Suppressor macrophage treated with lipopolysaccharide for 1 hour (primary cell): ENCODE measurements at places on chromosomes 12 and 14.
A peak's percentile ranks its signal among the peaks of the same experiment; 100 is the strongest.

GRCh38 chr12:83128540-83128939 lies 441.8 kb downstream of the TMTC2 start:
- DNase-seq, result no peak

GRCh38 chr12:50637870-50638481 lies 125.9 kb upstream of the ATF1 start:
- peak; percentile 84 for DNase-seq

DNA sequence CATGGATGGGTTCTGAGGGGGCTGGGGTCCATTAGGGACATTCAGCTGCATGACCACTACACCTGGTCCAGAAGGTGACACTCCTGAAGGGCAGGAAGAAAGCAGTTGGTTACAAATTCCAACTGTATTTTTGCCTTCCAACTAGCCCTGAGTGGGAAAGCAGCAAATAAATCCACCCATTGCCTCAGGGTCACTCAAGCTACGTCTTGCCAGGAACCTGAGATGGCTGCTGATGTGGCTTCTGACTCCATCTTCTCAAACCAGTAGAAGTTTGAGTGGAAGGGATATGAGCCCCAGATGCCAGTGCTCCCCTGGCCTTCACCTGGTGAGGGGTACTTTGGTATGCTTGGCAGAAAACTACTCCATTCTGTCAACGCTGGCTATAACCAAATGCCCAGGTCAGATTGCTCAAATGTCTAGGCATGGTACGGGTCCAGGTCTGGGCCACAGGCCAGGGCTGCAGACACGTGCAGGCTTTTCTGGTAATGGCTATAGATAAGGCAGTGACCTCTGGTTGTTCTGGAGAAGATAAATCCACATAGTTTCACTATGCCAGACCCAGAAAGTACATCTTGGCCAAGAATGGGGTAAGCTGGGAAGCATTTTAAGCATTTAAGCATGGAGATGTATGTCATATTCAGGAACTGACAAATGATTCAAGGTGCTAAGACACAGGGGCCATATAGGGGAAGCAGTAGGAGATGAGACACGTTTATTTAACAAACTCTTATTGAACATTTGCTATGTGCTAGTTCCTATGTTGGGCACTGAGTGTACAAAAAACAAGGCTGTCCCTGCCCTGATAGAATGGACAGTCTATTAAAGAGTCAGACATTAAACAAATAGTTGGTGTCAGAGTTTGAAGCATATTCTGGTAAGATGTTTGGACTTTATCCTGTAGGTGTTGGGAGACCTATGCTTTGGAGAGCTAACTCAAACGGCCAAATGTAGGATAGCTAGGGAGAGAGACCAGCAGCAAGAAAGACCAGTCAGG lies 8.3 kb upstream of the STAC3 start:
- no peak for DNase-seq

DNA sequence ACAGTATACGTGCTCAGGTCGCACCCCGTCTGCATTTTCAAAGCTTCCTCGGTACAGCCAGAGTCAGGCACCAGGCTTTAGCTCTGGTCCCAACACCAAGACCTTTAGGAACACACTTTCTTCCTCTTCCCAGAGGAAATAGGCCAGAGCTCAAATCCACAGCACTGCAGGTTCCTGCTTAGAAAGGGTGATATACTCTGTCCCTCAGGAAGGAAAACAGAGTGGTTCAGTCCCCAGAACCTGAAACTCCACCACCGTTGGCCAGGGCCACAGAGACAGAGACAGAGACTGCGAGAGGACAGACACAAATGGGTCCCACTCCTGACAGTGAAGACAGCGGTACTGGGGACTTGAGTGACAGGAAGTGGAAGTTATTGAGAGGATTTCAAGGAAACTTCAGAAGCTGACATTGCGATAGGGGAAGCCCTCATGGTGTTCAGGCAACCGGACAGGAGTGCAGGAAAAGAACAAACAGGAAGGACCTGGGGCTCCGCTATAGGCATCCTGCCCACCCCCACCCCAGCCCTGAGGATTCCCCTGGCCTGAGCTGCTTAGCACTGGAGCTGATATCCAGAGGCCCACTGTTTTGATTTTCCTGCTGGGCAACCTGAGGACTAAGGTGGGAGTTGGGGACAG lies 5.5 kb upstream of the KRT8 start:
- DNase-seq, result peak; percentile 16

DNA sequence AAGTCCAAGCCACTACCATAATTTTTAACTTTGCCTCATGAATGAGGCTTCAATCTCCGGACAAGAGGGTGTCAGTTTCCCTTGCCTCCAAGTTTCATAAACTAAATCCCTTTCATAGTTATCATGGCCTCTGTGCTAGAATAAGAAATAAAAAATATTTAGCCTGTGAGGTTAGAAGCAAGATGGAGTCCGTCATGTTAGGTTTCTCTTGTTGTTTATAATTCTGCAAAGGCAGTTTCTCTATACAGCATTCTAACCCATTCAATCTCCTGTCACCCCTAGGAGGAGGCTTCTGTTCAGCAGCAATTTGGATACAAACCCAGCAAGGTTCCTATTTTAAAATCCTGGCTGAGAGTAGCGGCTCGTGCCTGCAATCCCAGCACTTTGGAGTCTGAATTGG lies 15.8 kb upstream of the RAN start:
- DNase-seq, result no peak

GRCh38 chr14:20591235-20591634 lies at the start of gene RNASE12:
Gene RNASE12 (minus strand): TSS chr14:20591376. CDS start chr14:20590723, 653 bp downstream.
- DNase-seq, result no peak

DNA sequence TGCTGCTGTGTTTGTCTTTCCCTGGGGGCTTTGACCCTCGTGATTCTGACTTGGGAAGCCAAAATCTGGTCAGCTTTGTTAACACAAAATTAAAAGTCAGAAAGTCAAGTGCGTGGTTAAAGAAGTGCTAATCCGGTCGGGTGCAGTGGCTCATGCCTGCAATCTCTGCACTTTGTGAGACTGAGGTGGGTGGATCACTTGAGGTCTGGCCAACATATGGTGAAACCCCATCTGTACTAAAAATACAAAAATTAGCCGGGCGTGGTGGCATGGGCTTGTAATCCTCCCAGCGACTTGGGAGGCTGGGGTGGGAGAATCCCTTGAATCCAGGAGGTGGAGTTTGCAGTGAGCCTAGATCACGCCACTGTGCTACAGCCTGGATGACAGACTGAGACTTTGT lies 844.6 kb downstream of the VRK1 start:
- DNase-seq, result no peak

DNA sequence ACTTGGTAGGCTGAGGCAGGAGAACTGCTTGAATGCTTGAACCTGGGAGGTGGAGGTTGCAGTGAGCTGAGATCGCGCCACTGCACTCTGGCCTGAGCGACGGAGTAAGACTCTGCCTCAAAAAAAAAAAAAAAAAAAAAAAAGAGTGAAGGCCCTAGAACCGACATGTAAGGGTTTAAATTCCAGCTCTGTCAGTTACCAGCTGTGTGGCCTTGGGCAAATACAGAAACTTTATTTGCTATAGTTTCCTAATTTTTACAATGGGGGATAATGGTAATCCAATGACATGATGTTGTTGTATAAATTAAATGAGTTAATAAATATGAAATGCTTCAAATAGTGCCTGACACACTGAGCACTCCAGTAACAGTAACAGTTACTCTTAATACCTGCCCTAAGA lies 19.6 kb upstream of the PYGL start:
- no peak for DNase-seq

- DNase-seq, result peak; percentile 71
Observed at GRCh38 chr12:120534703-120535655, 823 bp downstream of the RNF10 start.

- no peak for DNase-seq
Observed at GRCh38 chr14:104429291-104429861, 150.2 kb upstream of the C14orf180 start.

DNA sequence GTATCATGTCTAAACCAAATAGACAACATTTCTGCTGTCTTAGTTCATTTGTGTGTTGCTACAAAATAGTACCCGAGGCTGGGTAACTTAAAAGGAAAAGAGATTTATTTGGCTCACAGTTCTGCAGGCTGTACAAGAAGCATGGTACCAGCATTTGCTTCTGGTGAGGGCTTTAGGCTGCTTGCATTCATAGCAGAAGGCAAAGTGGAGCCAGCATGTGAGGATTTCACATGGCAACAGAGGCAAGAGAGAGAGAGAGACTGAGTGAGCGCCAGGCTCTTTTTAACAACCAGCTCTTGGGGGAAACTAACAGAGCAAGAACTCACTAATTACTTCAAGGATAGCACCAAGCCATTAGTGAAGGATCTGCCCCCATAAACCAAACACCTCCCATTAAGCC lies 271.4 kb upstream of the SRRM4 start:
- DNase-seq, result no peak

GRCh38 chr12:105538880-105539279 lies 208.4 kb downstream of the C12orf75 start:
- DNase-seq, result no peak

DNA sequence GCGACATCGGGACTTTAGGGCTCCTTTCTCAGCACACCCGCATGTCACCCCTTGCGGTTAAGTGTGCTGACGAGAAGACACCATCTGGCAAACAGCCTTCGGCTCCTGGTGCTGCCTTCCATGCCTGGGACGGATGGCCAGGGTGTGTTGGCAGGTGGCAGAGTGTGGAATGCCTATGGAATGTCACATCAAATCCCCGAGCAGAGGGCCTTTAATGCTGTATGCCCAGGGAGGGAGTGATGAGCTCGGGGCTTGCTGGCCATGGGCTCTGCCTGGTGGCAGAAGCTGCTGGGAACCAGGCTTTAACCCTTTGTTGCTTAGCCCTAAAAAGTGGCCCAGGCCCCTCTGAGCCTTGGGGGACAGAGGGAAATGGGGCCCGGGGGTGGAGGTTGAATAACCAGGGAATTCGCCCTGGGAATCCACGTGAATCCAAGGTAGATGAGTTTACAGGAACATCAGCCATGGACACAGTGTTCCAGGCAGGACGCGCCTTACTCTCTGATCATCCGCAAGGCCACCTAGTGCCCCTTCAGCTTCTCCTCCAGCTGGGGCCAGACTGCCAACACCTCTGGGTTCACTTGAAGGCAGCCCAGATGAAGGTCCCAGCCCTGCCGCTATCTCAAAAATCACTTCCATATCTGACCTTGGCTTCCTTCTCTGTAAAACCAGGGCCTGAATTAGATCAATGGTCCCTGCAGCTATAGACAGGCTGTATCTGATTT lies 17.4 kb downstream of the FAM181A start:
- DNase-seq, result no peak

- no peak for DNase-seq
Observed at GRCh38 chr14:35573911-35574310, 39.9 kb downstream of the INSM2 start.

GRCh38 chr12:124625867-124626675 lies 58.7 kb upstream of the NCOR2 start:
- DNase-seq, result peak; percentile 91

- DNase-seq, result no peak
Observed at GRCh38 chr12:101847325-101847724, 16.6 kb upstream of the GNPTAB start.

GRCh38 chr12:73531752-73532151 lies 1005.9 kb upstream of the ATXN7L3B start:
- no peak for DNase-seq

GRCh38 chr14:90140956-90141316 lies 79.1 kb downstream of the KCNK13 start:
- DNase-seq, result no peak

GRCh38 chr12:125218952-125219351 lies 153.7 kb downstream of the AACS start:
- peak; percentile 11 for DNase-seq

- DNase-seq, result peak; percentile 96
Observed at GRCh38 chr12:124391340-124392261, 96.7 kb downstream of the RFLNA start.

DNA sequence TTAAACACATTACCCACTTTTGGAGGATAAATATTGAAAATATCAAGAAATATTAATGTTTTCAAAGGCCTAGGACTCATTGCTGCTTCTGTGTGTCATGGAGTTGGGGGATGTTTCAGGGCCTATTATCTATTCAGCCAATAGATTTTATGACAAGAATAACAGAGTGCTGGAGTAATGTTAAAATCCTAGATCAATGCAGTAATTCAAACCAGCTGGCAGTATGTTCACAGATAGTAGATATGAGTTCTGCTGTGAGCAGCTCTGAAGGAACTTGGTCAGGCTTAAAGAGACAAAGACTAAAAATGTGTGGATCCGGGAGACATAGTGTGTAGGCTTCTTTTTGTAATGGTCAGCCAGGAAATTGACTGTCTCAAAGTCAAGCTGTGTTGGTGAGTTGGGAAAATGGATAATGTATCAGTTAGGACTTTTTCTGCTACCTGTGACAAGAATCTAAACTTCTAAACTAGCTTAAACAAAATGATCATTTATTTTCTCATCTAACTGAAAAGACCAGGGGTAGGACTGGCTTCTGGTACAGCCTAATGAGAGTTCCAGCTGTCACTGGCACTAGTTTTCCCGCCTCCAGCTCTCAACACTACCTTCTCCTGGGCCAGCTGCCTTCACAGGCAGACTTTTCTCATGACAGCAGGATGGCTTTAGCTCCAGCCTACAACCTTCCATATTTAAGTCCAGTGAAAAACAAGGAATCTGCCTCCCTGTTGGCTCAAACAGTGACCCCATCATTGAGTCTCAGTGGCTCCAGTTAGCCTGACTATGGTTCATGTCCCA lies 16.3 kb upstream of the POLR3B start:
- DNase-seq, result no peak

DNA sequence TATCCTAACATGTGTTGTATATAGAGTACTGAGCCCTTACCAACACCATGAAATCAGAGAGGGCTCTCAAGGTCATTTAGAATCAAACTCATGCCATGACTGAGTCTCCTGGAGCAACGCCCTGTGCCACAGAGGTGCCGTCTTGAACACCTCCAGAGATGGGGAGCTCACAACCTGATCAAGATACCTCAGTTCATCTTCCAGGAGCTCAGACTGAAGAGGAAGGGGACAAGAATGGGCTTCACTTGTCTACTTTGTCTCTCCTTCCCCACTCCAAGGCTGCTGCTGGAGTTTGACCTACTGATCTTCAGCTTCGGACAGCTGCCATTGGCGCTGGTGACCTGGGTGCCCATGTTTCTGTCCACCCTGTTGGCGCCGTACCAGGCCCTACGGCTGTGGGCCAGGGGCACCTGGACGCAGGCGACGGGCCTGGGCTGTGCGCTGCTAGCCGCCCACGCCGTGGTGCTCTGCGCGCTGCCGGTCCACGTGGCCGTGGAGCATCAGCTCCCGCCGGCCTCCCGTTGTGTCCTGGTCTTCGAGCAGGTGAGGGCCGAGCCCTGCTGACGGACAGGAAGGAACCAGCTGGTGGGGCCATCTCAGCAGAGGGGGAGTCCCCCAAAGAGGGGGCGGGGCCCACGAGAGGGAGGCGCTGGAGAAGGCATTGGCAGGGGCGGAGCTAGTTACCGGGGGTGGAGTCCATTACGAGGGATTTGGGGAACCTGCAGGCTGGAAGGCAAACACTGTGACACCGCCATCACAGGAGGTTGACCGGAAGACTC lies 12.0 kb downstream of the SOAT2 start:
- DNase-seq, result no peak

DNA sequence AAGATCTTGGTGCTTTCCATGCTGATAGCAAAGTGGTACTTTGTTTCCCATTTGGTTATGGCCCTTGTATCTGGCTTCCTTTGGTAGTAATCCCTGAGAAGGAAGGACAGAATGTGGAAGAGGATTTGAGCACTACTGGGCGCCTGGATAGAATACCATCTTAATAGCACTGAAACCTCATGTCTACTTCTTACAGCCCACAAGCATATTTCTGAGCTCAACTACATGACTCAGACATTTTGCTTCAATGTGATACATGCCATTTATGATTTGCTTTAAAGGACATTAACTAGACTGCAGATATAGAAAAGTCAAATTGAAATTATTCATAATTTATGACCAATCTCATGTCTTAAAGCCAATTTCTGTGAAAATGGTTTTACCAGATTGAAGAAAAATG lies 80.4 kb downstream of the LIN7A start:
- DNase-seq, result no peak
